ENCODE measurements at places on chromosomes 16 and 17.

DNA sequence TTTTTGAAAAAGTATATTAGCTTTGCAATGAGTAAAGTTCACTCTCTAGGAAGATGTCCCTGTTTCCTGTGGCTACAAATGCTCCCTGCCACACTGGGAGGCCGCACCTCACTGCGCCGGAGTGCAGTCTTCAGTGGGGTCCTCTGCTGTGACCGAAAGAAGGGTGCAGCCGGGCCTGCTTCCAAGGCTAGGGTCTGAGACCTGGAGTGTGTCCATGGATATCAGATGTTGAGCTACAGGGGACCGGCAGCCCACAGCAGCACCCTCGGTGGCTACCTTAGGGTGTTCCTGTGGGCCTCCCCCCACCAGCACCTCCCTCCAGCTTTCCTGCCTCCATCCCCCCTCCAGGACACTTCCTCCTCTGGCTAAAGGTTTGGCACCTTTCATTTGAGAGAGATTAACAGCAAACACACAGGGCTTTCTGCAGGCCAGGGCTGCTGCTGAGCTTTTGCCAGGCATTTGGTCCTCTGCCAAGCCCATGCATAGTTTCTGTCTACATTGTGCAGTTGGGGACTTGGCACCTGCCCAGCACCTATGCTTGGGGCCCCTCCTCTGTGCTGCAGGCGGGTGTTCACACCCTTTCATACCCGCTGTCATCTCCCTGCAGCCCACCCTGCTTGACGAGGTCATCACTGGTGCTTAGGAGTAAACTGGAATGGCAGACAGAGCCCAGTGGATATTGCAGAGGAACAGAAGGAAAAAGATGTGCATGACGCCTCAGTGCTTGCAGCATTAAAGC lies 33.8 kb upstream of the CRISPLD2 start:
- no peak for DNase-seq

DNA sequence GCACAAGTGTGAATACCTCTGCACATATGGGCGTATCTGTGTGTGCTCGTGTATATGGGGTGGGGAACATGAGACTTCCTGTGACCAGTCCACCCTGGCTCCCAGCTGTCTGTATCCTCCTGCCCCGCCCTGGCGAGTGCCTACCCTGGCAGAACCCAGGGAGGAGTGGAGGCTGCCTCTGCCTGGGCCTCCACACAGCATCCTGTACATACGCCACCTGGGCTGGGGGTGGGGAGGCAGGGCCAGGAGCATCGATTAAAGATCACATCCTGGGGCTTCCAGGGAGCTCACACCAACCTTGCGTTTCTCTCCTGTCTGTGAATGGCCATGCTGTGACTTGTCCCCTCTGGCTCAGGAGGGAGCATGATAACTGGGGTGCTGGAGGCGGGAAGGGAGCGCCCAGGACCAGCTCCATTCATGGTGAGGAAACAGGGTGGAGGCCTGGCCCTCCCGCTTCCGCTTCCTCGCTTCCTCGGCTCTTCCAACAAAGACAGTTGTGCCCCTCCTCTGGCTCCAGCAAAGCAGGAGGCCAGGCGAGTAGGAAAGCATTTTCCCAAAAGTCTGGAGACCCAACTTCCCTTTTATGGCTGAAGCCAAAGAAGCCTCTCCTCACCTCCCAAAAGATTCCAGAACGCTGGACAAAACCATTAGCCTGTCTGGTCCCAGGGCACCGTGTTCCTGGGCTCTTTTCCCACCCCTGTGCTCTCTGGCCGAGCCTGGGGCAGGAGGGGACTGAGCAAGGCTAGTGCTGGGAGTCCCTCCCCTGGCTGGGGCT lies 22.9 kb downstream of the ADAM11 start:
- DNase-seq, result no peak

- DNase-seq, result no peak
These were observed 11.4 kb downstream of the KRABD2 start for GRCh38 chr17:8365143-8365542.

- DNase-seq, result no peak
These were observed 69.5 kb downstream of the HIC1 start for GRCh38 chr17:2124391-2124790.

DNA sequence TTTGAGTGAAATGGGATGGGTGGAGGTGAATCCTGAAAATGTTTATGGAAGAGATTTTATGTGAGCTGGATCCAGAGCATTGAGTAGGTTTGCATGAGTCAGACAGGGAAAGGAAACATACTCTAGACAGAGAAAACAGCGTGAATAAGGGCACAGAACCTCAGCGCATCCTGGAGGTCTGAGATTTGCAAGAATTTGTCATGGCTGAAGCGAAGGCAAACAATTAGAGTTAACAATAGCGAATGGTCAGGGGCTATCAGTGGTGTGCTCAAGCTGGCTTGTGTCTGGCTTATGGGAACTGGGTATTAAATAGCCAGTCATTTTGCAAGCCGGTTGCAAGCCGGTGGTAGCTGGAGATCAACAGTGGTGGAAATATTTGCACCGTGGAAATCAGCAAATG lies 36.4 kb downstream of the MAP2K6 start:
- no peak for DNase-seq

GRCh38 chr17:67959510-67959909 lies 36.8 kb downstream of the C17orf58 start:
- DNase-seq, result no peak

DNA sequence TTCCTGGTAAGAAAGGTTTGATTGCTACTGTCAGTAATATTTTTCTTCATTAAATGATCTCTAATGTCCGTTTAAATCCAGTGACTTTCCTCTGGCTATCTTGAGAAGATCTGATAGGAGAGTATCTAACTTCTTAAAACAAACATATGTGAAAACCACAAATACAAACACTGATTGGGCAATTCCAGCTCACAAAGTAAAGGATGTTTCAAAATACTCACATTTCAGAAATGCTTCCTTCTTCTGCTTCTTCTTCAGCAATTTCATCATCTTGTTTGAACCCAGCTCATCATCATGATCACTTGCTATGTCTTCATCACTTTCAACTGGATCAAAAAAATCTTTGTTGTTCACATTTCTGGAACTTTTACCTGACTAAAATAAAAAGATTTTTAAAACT lies 64.3 kb upstream of the RBL2 start:
- no peak for DNase-seq

GRCh38 chr16:53666786-53667415 lies 36.8 kb downstream of the RPGRIP1L start:
- no peak for DNase-seq

DNA sequence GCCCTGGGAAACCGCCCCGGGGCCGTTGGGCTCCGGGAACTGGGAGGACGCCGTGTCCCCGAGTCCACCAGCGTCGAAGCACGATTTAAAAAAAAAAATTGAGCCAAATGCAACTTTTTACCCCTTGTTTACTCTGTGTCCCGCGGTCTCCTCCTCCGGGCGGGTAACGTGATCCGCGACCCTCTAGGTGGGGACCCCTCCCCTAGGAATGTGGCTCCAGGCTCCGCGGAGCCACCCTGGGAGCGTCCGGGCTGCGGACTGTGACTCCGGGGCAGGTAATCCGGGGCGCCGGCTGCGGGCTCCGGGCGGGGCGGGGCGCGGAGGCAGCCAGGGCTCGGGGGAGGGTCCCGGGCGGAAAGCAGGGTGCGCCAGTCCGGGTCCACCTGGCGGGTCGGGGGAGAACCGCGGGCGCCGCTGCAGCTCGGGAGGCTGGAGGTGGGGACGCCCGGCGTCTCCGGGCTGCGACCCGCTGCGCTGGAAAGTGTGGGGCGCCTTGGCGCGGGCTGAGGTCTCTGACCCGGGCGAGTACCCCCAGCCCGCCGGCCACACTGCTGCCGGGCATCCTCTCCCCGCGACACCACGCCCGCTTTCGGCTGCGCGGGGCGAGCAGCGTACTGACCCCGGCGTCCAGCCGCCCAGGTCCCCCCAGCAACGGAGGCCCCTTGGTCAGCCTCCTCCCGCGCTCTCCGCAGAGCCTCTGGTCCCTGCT lies 852 bp upstream of the HELZ start:
- DNase-seq, result no peak

GRCh38 chr17:74808714-74809430 lies 32.7 kb upstream of the NAT9 start:
- DNase-seq, result no peak

DNA sequence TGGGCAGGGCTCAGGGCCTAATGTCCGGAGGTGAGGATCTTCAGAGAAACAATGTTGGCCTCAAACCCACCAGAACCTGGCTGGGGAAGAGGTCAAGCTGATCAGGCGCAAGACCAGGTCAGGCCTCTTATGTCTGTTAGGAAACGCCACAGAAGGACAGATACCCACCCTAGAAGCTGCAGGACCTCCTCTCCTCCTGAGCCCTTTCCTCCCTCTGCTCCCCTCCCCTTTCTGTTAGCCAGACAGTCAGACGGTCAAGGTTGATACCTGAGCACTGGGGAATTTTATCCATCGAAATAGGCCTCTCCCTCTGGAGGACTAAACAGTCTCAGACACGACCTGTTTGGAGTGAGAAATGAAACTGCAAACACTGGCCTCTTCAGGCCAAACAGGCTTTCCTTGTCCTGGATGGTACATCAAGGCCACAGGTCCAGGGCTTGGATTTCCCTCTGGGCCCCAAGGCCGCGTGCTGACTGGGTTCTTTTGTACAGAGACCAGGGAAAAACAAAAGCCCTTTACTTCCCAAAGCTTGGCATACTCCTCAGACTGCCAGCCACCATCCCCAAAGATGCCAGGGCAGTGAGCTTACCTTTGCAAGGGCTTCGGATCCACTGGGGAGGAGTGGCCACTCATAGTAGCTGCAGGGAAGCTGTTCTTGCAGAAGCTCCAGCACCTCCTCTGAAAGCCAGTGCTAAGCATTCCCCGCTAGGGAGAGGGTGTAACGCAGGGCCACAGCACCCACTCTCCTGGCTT lies 135.8 kb downstream of the CCDC182 start:
- no peak for DNase-seq

Data from globus pallidus (tissue), 1 donor.